ENCODE measurements at places on chromosomes 12 and 14. TPM values are rescaled to one million over a fixed set of nuclear protein-coding genes. Genes with fewer than 3 reads are reported as not detected.
A peak's percentile ranks its signal among the peaks of the same experiment; 100 is the strongest.

BBOF1 gene
- 5.6 TPM for total RNA-seq

CIPC gene
- total RNA-seq = 44.4 TPM

TAC3 gene
- not detected for total RNA-seq

TGFB3 gene
- total RNA-seq = 67.1 TPM

RNASE3 gene
- total RNA-seq = not detected

IQSEC3 gene
- 1.3 TPM for total RNA-seq

RAD9B gene
- total RNA-seq = not detected

GNG2 gene
- total RNA-seq = 9.3 TPM

ACSM4 gene
- not detected for total RNA-seq

ASCL1 gene
- total RNA-seq = not detected

IL26 gene
- not detected for total RNA-seq

MGST1 gene
- 18.5 TPM for total RNA-seq

CLEC7A gene
- total RNA-seq = 22.6 TPM

SYT10 gene
- total RNA-seq = not detected

NTN4 gene
- total RNA-seq = 72.3 TPM

- H3K27ac ChIP-seq = no peak overlapping the region
- no peak for DNase-seq
- no peak overlapping the region for H3K4me3 ChIP-seq
- H3K36me3 ChIP-seq = no peaks in the 10 kb centered on the region
- H3K27me3 ChIP-seq = no peaks in the 10 kb centered on the region
Measured at GRCh38 chr14:36856095-36856878, 194.6 kb downstream of the PAX9 start.

DNA sequence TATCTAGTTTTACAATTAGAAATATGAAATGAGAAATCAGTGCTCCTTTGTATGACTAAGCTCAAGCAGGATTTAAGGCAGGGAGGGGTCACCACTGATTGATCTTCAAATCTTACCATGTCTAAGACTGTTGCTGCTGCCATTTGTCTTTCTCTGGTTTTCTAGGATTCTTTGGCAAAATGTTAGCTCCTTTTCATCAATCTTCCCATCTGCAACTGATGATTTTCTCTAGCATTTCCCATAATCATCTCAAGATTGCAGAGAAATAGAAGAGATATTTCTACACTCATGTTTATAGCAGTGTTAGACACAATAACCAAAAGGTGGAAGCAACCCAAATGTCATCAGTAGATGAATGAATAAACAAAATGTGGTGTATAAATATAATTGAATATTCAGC, 175.0 kb downstream of the RAD51B start:
- H3K4me1 ChIP-seq = peaks cover 6% of the 10 kb centered on the region
- no peak for DNase-seq
- H3K27me3 ChIP-seq = no peaks in the 10 kb centered on the region

DNA sequence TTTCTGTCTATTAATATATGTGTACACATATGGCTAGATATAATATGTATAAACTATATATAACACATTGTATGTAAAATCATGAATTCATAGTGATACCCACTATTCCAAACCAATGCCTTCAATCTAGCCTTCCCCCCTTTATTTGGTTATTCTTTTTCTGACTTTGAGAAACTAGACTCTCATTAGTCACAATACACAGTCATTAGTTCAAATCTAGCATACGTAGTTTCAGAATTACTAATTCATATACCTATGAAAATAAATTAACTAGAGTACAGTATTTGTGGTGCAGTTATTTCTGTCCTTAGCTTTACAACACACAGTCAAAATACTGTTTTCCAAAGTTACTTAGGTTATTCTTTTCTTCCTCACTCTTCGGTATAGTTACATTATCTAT, 268.2 kb downstream of the DPF3 start:
- no peaks in the 10 kb centered on the region for H3K36me3 ChIP-seq
- no peak overlapping the region for H3K4me3 ChIP-seq
- DNase-seq = no peak
- H3K27me3 ChIP-seq = no peaks in the 10 kb centered on the region
- no peaks in the 10 kb centered on the region for H3K4me1 ChIP-seq
- H3K27ac ChIP-seq = no peak overlapping the region

DNA sequence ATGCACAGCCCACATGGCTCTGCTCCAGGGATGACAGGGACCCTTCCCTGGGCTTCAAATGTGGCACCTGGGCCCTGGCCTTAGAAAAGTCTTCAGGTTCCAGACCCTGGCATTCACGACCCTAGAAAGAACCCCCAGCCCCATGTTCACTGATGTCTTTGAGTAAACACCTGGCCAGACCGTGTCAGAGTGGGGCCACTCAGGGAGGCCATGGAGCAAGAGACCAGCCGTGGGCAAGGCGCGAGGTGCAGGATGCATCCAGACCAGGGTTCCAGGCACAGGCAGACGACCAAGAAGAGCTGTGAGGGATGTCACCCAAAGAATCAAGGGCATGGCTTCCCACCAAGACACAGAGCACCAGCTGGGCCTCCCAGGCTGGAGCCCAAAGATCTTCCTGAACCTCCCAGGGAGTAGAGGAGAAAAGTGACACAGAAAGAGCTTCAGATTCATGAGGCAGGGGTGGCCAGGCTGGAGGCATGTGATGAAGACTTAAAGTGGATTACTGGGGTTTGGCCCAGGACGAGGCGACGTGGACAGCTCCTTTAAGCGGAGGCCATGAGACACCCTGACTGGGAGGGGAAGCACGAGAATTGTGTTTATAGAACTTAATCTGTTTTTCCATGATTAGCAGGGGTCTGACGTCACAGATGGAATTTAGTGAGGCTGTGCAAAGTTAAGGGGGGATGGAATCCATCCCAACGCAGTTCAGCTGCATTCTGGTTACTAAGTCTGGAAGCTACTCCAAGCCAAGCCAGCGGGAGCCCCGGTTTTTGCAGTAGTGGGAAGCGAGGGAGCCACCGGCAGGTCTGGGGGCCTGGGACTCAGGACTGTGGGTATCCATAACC, 61.6 kb downstream of the ARL6IP4 start:
- H3K27me3 ChIP-seq = no peaks in the 10 kb centered on the region
- no peak for DNase-seq
- no peak overlapping the region for H3K27ac ChIP-seq

DNA sequence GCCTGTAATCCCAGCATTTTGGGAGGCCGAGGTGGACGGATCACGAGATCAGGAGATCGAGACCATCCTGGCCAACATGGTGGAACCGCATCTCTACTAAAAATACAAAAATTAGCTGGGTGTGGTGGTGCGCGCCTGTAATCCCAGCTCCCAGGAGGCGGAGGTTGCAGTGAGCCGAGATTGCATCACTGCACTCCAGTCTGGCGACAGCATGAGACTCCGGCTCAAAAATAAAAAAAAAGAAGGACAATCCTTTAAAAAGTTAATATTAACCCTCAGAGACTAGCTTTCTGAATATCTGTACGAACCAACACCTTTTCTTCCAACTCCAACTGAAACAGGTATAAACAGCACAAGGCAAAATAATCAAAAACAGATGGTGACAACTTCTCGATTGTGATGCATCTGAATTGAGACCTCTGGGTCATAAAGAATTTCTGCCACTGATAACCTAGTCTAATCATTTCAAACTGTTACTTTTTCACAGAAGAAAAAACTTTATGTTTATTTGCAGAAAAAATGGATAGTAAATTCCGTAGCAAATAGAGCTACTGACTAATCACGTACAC, 27.8 kb downstream of the CLIP1 start:
- H3K4me1 ChIP-seq = peaks cover 30% of the 10 kb centered on the region
- no peak for DNase-seq
- H3K36me3 ChIP-seq = no peaks in the 10 kb centered on the region

DNA sequence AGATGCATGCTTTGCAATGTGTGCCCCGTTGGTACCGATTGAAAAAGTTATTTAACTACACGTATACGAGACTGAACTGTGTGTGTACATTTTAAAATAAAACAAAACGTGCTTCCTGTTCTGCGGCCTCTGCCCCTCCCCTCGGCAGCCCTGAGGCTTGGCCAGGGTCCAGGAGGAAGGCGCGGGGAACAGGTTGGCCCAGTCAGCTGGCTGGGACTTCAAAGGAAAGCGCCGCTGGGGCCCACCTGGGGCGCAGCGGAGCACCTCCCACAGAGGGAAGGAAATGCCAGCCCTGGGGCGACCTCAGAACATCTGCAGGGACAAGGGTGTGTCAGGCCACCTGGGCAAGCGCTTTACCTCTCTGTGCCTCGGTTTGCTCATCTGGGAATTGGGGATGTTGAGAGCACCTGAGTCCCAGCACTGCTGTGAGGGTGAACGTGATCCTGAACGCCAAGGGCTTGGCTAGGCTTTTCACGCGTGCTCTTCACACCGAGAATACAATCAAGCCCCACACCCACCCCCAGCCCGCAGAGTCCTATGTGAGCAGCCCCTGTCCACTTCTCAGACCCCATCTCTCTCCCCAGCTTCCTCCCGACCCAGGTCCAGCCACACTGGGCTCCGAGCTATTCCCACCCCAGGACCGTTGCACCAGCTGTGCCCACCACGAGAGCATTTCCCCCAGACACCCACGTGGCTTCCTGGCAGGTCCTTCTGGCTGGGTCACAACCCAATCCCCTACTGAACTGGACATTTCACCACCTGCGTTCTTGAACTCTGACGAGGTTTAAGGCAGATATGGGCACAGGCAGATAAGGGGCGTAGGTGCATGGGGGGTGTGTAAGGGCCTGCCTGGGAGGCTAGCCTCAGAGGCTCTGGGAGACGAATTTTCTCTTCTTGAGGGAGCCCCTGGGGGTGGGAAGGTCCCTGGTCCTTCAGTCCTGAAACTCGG, 41.9 kb upstream of the NCOR2 start:
- H3K27ac ChIP-seq = no peak overlapping the region
- peaks cover 7% of the 10 kb centered on the region for H3K4me1 ChIP-seq
- H3K36me3 ChIP-seq = no peaks in the 10 kb centered on the region
- DNase-seq = no peak
- no peak overlapping the region for H3K4me3 ChIP-seq

- H3K27ac ChIP-seq = no peak overlapping the region
- H3K4me3 ChIP-seq = no peak overlapping the region
- no peak for DNase-seq
- H3K36me3 ChIP-seq = peaks cover 32% of the 10 kb centered on the region
- H3K4me1 ChIP-seq = no peaks in the 10 kb centered on the region
Measured at GRCh38 chr12:48690990-48691389, 9.0 kb upstream of the KANSL2 start.

DNA sequence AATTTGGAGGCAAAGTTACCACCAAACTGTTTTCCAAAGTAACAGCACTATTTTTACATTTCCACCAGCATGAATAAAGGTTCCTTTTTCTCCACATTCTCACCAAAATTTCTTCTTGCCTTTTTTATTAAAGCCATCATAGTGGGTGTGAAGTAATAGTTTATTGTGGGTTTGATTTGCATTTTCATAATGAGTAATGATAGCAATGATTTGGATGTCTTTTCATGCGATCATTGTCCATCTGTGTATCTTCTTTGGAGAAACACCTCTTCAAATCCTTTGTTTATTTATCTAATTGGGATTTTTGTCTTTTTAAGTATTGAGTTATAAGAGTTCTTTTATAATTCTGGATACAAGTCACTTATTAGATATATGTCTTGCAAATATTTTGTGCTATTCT, 172.7 kb downstream of the CNTN1 start:
- no peaks in the 10 kb centered on the region for H3K36me3 ChIP-seq
- H3K27ac ChIP-seq = no peak overlapping the region
- DNase-seq = no peak
- H3K4me3 ChIP-seq = no peak overlapping the region
- no peaks in the 10 kb centered on the region for H3K27me3 ChIP-seq

DNA sequence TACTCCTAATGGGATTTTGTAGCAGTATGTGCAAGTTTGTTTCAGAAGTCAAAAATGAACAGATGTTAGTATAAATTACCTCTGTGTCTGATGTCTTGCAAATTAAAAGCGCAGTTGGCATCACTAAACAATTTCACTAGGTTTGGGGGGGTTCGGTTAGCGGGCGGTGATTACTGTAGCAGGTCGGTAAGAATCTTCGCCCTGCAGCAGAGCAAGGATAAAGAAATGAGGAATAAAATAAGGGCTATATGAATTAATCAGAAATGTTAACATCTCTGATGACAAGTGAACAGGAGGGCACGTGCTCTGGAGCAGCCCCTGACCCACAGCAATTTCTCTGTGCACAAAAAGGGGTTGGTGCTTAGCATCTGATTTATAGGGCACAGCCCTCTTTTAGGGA, 43.6 kb upstream of the VSX2 start:
- peaks cover 3% of the 10 kb centered on the region for H3K36me3 ChIP-seq
- no peak for DNase-seq
- no peak overlapping the region for H3K4me3 ChIP-seq

- H3K36me3 ChIP-seq = no peaks in the 10 kb centered on the region
- no peak for DNase-seq
- no peaks in the 10 kb centered on the region for H3K27me3 ChIP-seq
- no peak overlapping the region for H3K27ac ChIP-seq
- H3K4me1 ChIP-seq = no peaks in the 10 kb centered on the region
- H3K4me3 ChIP-seq = no peak overlapping the region
Measured at GRCh38 chr12:16118586-16118985, 158.9 kb downstream of the SLC15A5 start.

- no peak overlapping the region for H3K4me3 ChIP-seq
- H3K4me1 ChIP-seq = no peaks in the 10 kb centered on the region
- no peaks in the 10 kb centered on the region for H3K36me3 ChIP-seq
- no peak overlapping the region for H3K27ac ChIP-seq
- DNase-seq = no peak
- H3K27me3 ChIP-seq = no peaks in the 10 kb centered on the region
Measured at GRCh38 chr14:103349982-103350381, 15.9 kb downstream of the EIF5 start.

- H3K4me3 ChIP-seq = no peak overlapping the region
- DNase-seq = no peak
- H3K27me3 ChIP-seq = no peaks in the 10 kb centered on the region
- H3K36me3 ChIP-seq = no peaks in the 10 kb centered on the region
Measured at GRCh38 chr14:53619691-53620231, 336.9 kb downstream of the BMP4 start.

- H3K36me3 ChIP-seq = no peaks in the 10 kb centered on the region
- DNase-seq = no peak
- no peaks in the 10 kb centered on the region for H3K27me3 ChIP-seq
- no peak overlapping the region for H3K27ac ChIP-seq
- no peaks in the 10 kb centered on the region for H3K4me1 ChIP-seq
- no peak overlapping the region for H3K4me3 ChIP-seq
Measured at GRCh38 chr12:93100610-93101009, 171.5 kb upstream of the EEA1 start.

- H3K4me3 ChIP-seq = peak overlapping the region; percentile 75
- DNase-seq = no peak
- no peaks in the 10 kb centered on the region for H3K36me3 ChIP-seq
- H3K27ac ChIP-seq = no peak overlapping the region
Measured at GRCh38 chr14:94175011-94175745, 1.1 kb downstream of the PPP4R4 start.

Measured in thoracic aorta (tissue), 2 donors.